Activated CD4-positive, alpha-beta T cell treated with anti-CD3 and anti-CD28 coated beads, Interleukin-2, amount 50 U/mL, for 16 hours (primary cell): ENCODE measurements at places on chromosomes 12 and 14.

GRCh38 chr14:94622653-94623421 is 10.6 kb downstream of the SERPINA3 start:
- no peak for DNase-seq

DNA sequence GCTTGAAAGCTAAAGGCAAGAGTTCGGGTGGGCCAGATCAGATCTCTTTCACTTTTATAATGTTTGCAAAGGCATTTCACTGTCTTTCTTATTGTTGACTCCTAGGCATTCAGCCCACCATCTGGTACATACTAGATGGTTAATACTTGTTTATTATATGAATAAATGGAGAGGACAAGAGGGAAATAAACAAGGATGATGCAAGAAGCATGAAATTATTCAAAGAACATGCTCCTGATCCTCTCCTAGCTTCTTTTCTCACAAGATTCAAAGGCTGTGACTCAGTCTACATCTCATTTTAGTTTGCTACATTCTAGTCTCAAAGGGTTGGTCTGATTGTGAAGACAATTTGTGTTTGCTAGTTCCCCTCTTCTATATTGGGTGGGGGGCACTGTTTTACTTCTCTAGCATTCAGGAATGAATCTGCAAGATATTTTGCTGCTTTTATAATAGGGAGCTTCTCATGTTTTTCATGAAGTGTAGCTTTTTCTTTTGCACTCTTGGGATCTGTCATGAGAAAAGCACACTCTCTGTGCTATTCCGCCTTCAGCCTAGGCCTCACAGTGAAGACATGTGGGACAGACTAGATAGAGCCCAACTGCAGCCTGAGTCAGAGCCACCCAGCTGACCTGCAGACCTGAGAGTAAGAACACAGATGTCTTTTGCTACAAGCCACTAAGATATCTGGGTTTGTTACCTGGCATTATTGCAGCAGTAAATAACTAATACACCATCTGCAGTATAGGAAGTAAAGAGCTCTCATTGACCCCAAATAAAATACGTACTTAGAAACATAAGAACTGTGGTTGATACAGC is 65.7 kb downstream of the PTHLH start:
- DNase-seq = no peak

- DNase-seq = no peak
Observed at GRCh38 chr12:4717806-4718205, 2.4 kb upstream of the GALNT8 start.

DNA sequence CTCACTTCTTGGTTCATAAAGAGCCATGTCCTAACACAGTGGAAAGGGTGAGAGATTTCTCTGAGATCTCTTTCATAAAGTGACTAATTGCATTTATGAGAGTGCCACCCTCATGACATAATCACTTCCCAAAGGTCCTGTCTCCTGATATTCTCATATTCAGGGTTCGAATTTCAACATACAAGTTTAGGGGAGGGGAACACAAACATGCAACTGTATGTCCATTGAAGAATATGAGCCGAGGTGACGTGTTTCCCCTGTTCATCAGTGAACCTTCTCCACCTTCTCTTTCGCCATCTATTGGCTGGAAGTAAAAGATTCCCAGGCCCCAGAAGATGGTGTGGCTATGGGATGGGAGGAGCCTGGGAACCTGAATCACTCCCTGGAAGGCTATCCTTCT is 354.2 kb upstream of the ATP2B1 start:
- no peak for DNase-seq

GRCh38 chr12:24228371-24228770 is 278.9 kb upstream of the SOX5 start:
- DNase-seq = no peak

GRCh38 chr14:52878469-52878868 is 72.4 kb downstream of the FERMT2 start:
- DNase-seq = no peak

- DNase-seq = no peak
Observed at GRCh38 chr14:87457720-87458119, 535.3 kb downstream of the GALC start.

GRCh38 chr12:5439371-5439771 is 7.5 kb downstream of the NTF3 start:
- DNase-seq = no peak

GRCh38 chr14:71309756-71310155 is 402.5 kb downstream of the PCNX1 start:
- DNase-seq = no peak

- peak; percentile 75 for DNase-seq
Observed at GRCh38 chr14:101839236-101839635, 77.7 kb downstream of the PPP2R5C start.
